NCI-H226 (cell line): ENCODE measurements at places on chromosomes 5 and 9.

DNA sequence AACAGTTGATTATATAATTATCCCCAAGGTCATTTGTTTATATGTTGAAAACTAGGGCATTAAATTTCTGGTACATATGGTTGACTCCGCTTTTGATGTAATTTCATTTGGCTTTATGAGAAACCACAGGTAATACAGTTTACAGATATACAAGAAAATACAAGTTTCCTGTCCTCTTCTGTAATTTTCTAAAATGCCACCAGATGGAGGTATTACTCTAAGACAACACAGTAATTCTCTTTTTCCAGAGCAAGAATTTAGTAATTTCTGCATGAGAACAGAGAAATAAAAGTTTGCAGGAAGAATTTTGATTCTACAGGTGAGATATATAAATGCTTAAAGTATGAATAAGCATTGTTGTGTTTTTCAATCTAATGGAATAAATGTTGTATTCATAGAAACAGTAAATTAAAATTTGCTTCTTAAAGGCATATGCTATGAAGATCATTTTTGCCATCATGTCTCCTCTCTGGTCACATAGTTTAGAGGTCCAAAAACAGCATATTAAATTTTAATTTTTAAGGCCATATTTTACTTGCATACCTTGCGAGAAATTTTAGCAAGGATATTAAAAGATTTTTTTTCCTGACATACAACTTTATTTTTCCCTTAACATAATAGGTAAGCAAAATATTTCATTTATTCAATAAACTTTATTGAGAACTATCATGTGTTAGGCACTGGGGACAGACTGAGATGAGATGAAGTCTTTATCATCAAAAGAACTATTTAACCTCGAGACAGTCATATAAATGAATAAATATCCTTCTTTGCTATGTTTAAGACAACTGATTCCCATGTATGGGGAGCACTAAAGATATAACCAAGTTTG lies 22.7 kb downstream of the CHD1 start:
- peak; percentile 27 for DNase-seq

GRCh38 chr9:35847792-35848572 lies 19.0 kb downstream of the TMEM8B start:
- peak; percentile 63 for DNase-seq

DNA sequence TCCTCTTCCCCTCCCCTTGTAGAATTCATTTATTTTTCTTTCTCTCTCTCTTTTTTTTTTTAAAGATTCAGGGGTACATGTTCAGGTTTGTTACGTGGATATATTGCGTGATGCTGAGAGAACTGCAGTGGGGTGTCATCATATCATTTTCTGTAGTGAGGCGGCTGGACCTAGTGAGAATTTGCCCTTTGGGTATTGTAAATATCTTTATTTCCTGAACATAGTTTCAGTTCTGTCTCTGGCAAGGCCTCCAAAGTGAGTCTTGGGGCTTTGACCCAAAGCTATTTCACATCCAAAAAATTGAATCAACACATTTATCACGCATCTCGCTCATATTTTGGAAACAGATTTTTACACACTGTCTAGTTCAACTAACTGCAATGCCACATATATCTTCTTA lies 25.4 kb upstream of the MYOT start:
- DNase-seq: no peak

GRCh38 chr5:20554001-20554400 lies 566.0 kb upstream of the CDH18 start:
- DNase-seq: peak; percentile 45

- DNase-seq: no peak
Measured at GRCh38 chr5:172678902-172679301, 37.8 kb downstream of the NEURL1B start.

- peak; percentile 55 for DNase-seq
Measured at GRCh38 chr9:137064027-137064879, 6.1 kb downstream of the SAPCD2 start.

- no peak for DNase-seq
Measured at GRCh38 chr5:179734536-179735164, 2.0 kb downstream of the MAML1 start.

- no peak for DNase-seq
Measured at GRCh38 chr9:113501129-113501686, 37.7 kb downstream of the RGS3 start.

DNA sequence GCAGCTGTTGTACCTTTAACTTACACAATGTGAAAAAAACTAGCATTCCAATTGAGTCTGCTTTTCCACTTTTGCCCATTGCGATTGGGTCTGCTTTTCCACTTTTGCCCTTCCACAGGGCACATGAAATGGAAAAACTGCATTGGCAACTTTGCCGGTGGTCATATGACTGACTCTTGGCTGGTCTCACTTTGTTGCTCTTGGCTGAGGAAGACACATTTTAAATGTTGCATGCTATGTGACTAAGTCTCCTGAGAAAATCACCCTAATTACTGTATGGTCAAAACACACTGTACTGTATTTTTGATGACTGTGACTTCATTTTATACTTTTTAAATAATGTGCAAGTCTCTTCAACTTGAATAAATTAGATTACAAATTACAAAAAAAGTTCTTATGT lies 1.6 kb upstream of the OXCT1 start:
- no peak for DNase-seq

- DNase-seq: no peak
Measured at GRCh38 chr9:81661339-81661738, 28.0 kb downstream of the TLE1 start.

DNA sequence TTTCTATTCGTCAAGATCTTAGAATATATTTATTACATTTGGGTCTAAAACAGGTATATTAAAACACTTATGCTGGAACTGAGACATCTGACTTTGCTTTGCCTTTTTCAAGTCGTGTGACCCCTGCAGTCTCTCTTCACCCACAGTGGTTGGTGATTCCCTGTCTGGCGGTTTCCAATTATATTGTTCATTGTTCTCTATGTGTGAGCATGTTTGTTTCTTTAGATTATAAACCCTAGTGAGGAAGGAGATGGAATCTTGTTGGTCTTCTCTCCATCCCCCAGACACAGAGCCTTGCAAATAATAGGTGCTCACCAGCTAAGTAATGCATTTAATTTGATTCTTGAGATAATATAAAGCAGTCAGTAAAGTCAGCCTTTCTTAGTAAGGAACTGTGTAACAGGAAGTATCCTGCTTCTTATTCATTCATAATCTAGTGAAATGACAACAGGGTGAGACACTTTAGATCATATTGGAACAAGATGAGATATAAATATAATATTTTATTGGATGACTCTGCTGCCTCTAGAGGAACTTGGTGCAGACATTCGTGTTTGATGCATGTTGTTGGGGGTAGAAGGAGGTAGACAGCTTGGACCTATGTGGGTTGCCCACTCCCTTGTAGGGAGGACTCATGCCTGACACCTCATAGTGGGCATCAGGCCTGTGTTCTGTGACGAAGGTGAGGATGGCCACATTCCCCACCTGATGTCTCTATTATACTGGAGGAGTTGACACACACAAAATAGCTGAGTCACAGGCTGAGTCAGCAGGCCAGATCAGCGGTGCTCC lies 88.1 kb downstream of the FGF1 start:
- peak; percentile 73 for DNase-seq

DNA sequence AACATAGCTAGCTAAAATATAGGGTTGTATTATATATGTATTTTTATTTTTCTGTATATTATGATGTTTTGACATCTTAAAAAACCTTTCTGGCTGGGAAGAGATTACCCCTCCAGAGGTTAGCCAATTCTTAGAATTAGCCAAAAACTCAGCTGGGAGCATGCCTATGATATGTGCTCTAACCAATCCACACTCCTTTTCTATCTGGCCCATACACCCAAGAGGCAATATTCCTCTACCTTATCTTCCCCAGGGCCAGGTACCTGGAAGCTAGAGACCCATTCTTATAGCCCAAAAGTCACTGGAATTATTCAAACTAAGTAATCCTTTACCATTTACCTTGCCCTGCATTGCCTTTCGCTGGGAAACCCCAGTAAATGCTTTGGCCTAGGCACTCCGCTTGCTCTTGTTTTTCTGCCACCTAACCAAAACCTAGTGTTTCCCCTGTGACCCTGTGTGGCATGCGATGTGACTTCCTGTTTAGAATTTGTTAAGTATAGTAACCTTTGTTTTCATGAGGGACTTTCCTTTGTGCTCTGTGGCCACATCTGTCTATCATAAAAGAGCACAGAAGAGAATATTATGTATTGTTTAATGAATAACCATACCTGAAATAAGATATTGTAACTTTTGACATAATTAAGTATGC lies 37.4 kb downstream of the CSNK1G3 start:
- DNase-seq: no peak

GRCh38 chr9:91197232-91198181 lies 164.2 kb downstream of the AUH start:
- peak; percentile 85 for DNase-seq

- DNase-seq: peak; percentile 86
Measured at GRCh38 chr5:15992918-15993317, 186.7 kb downstream of the MARCHF11 start.

DNA sequence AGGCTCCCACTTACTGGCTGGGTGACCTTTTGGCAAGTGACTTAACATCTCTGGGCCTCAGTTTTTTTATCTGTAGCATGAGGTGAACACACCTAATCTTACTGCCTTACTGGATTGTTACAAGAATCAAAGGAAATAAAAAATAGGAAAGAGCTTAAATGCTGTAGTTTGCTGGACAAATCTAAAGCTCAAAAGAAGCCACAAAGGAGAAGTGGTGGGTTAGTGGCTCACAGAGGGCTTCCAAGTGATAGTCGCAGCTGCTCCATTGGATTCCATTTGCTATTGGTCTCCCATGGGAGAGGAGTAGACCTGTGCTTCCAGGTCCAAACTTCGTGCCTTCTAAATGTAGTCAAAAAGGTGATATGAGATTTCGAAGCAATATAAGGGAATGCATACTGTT lies 123.6 kb downstream of the SEMA6A start:
- no peak for DNase-seq

DNA sequence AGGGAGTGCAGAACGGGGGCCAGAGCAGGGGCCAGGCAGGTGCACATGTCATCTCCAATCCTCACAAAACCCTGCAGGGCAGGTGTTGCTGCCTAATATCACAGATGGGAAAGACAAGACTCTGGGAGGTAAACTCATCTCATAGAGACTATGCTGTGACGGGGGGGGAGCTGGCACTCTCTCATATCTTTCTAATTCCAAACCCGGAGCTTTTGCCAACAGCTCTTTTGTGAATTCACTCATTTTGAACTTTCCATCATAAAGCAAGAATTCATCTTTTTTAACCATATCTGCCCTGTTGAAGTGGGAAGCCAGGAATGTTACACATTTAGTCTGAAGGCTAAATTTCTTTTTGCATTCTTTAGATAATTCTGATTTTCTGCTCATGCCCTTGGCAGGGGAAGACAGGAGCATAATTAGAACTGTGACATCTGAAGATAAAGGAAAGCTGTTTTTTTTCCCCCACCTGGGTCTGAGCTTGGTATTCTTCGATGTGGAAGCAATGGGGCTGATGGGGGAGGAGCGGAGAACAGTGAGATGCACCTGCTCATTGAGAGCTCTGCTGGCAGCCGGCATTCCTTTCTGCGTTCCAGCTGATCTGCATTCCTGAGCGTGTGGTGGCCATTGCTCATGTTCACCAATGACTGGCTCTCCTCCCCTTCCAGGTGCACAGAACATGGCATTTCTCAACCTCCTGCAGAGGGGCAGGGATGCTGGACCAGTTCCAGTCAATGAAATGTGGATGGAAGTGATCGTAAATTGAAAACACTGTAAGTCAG lies 159.2 kb downstream of the NSG2 start:
- DNase-seq: no peak

DNA sequence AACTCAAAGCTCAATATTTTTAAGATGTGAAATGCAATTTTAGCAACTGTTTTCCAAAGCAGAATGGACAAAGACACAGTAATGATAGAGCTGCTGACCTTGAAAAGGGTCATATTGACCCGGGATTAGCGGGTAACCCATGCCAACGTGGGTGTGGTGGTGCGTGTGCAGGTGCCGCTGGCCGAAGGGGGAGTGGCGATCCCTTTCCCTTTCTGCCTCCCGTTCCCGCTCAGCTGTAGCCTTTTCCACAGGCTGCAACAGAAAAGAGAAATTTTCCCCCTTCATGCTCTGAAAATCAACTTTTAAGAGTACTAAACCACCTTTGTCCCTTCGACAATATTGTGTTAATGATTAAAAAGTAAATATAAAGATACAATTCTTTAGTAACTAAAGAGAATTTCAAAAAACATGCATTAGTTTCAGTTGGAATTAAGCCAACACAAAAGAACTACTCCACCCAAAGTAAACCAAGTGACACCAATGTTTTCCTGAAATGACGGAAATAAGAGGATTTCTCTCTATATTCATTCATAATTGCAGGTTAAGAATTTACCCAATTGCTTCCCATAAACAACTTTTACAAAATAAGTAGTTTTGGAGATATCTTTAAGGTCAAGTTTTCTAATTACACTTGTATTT lies 105.2 kb downstream of the ZNF608 start:
- no peak for DNase-seq

DNA sequence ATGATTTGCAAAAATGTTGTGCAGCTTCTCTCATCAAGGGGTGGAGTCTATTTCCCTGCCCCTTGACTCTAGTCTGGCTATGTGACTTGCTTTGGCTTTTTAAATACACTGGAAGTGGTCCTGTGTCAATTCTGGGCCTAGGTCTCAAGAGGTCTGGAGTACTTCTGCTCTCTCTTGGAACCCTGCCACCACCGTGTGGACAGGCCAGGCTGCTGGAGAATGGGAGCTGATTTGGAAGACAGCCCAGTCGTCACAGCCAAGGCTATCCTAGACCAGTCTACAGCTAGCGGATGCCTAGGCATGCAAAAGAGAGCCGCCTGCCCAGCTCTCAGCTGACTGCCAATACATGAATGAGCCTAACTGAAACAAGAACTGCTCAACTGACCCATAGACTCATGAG lies 56.7 kb upstream of the CLINT1 start:
- DNase-seq: peak; percentile 12

DNA sequence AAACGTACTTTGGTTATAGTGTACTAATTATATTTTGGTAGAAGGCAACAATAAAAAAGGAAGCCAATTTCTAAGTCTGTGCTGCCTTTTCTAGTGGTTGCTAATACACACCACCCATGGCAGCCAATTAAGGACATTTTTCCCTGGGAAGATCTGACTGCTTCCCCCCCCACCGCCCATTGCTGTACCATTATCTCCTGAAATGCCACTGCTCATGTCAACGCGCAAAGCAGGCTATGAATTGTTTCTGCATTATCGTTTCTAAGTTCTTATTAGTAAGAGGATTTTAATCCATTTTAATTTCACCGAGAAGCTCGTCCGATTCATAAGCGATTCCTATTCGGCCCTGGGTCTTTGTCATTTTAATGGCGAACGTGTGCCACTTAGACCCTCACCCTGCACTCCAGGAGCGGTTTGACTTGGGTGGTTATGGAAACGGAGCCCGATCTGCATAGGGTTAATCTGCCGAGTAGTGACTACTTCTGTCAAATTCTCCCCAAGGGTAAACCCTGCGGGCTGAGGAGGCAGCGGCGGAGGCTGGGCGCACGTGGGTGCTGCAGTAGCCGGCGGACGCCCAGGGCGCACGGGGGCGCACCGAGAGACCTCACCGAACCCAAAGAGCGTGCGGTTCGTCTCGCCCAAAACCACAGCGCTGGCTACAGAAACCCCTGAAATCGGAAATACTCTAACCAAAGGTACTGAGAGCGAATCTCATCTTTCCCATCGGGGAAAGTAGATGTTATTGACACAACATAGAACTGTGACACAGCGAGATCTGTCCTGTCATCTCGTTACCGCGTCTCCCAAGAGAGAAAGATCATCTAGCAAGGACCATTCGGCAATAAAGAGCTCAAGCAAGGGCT lies 55.8 kb upstream of the SHC3 start:
- DNase-seq: no peak
